ENCODE measurements at places on chromosomes 2 and 18. TPM values are rescaled to one million over a fixed set of nuclear protein-coding genes. Genes with fewer than 3 reads are reported as not detected.

Gene DNAH6
- total RNA-seq: 0.39 TPM

Gene SULT1C4
- not detected for total RNA-seq

Gene CYTIP
- total RNA-seq: 484 TPM

Gene TDRD15
- not detected for total RNA-seq

Gene ALK
- total RNA-seq: not detected

Gene PLB1
- total RNA-seq: 0.98 TPM

Gene DSC3
- total RNA-seq: not detected

Gene RAB27B
- total RNA-seq: 2.7 TPM

Gene BOLL
- total RNA-seq: not detected

Gene STPG4
- total RNA-seq: 0.22 TPM

Gene CTAGE1
- total RNA-seq: not detected

Gene NTSR2
- total RNA-seq: not detected

Gene ZNF892
- total RNA-seq: 3.2 TPM

Gene KCNE4
- total RNA-seq: not detected
